ENCODE measurements at places on chromosomes 1 and 21.

DNA sequence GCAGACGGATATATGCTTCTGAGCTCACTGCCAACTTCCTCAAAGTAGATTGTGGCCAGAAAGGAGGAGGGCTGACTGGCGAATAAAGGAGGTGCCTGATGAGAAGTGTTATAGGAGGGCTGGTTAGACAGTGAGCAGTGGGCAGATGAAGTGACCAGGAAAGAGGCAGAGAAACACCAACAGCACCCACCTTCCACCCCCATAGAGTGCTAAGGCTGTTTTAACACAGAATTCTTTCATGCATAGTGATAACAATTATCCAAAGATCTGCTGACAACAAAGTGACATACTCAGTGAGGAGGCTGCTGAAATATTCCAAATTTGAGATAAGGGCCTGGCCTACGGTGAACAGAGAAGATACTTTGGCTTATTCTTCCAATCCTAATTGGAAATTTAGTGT lies 21.2 kb upstream of the MTR start:
- no peak for DNase-seq

- no peak for DNase-seq
Measured at GRCh38 chr1:168227620-168228019, 1.8 kb downstream of the SFT2D2 start.

- DNase-seq: no peak
Measured at GRCh38 chr1:64199154-64199553, 4.3 kb upstream of the UBE2U start.

DNA sequence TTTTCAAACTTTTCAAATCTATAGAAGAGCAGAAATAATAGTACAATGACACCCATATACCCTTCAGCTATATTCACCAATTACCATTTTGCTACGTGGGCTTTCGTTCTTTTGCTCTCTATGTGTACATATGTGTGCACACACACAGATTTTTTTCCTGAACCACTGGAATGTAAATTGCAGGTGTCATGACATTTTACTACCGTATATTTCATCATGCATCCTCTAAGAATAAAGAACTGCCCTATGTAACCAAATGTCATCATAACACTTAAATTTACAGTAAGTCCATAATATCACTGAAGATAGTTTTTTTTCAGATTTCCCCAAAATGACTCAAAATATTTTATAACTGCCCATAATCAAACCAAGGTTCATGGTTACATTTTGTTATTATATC lies 88.4 kb upstream of the GFI1 start:
- DNase-seq: no peak

- no peak for DNase-seq
Measured at GRCh38 chr1:151881479-151881878, 27.8 kb downstream of the THEM4 start.

DNA sequence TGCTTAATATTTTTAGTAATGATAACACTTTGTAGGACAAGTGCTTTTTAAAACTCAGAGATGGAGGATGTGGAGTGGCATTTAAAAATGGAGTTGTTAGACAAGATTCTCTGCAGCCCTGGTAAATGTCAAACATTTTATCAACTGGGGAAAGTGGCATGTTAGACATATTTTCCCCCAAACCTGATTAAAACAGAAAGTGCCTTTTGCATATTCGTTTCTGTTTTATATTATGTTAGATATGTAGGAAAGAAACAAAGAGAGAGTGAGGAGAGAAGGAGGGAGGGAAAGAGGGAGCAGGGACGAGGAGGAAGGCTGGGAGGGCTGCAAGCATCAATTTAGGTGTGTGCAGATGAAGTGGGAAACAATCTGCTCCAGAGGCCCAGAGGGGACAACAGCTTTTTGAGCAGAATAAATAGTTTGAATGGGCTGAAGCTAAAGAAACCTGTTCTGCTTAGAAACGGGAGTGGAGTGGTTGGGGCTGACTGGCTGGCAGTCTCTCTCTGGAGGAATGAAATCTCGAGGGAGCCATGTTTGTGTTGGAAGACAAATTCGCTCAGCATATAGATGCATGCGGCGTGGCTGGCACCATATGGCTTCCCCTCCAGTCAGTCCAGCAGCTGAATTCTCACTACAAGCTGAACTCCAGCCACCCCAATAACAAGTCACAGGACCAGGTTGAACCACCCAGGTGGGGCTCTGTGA lies 502.2 kb downstream of the AJAP1 start:
- DNase-seq: no peak
